ENCODE measurements at places on chromosomes 4 and X.

DNA sequence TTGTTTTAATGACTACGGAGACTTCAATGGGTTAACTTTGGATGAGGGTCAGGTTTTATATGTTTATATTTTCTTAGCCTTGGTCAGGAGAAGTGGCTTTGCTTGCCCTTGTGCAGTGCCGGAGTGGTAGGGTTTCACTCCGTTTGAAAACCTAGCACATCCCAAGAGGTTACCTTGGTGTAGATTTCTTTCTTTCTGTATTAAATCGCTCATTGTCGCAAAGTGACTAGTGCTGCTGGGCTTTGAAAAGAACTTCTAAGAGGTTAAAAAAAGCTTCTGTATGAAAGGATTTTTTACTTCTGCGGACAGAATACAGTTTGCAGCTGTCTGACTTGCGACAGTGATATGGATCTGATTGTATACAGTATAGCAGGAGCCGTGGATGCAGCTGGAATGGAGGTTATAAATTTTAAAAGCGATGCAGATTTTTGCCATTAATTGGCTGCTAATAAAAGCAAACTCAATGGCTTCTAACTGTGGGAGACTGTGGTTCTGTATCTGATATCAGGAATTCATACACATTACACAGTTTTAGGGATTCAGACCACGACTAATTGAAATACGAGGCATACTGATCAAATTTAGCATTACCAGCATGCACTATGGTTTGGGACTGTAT lies 340.9 kb upstream of the PITX2 start:
- no peak for DNase-seq

DNA sequence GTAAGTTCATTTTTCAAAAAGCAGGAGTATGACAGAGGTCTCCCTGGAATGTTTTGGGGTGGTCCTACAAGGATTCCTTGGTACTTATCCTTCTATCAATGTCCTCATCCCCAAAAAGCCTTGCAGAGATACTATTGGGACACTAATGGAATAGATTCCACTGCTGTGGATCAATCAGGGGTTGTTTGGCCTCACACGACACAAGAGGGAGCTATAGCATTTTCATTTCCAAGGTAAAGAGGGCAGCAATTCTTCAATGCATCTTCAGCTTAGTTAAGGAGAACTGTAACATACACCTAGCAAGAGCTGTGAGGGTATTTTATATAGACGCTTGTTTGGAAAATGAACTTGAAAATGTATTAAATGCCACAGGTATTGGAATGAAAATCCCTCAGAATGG lies 50.9 kb downstream of the USP26 start:
- DNase-seq = no peak

- DNase-seq = no peak
Observed at GRCh38 chr4:187480146-187481145, 515.1 kb upstream of the ZFP42 start.

DNA sequence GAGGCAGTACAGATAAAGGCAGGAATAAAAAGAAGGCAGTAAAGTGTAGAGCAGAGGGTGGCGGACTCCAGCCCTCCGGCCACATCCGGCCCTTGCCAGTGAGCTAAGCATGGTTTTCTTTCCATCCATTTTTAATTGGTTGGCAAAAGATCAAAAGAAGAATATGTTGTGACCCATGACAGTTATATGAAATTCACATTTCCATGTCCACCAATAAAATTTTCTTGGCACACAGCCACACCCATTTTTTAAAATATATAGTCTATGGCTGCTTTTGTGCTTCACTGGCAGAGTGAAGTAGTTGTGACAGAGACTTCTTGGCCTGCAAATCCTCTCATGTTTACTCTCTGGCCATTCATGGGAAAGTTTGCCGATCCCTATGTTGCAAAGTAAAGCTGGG lies 29.8 kb downstream of the SLC9A6 start:
- no peak for DNase-seq

GRCh38 chr4:174999407-174999806 lies 81.2 kb downstream of the ADAM29 start:
- peak; percentile 27 for DNase-seq

- no peak for DNase-seq
Observed at GRCh38 chrX:115023811-115024210, 6.4 kb upstream of the IL13RA2 start.

DNA sequence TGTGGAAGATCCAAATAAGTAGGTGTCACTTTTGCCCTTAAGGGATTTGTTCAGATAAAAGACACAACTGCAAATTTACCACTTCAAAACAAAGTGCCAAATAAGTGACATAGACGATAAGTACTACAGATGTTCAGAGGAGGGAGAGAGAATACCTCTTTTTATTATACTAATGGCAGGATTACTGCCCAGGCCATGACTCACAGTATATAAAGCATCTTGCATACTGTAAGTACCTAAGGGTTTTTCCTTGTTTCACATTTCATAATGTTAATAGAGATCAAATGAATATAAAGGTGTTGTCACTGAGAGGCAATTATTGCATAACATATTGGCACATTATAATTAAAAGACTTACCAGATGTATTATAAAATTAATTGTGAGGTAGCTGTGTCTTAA lies 46.4 kb downstream of the PTPN13 start:
- no peak for DNase-seq

DNA sequence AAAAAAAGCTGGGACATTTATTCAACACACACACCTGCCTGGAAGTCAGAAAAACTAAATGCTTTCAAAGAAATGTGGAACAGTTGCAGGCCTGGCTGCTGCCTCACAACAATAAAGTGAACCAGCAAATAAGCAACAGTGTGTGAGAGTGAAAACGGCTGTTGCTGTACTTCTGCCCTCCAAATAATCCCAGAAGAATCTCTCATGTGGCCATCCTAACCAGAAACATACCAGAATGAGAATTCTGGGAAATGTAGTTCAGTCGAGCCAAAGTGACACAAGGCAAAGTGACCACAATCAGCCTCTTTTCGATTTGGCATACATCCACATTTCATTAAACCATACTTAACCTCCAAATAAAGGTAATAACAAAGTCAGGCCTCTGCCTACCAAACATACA lies 204.5 kb downstream of the SLC7A11 start:
- DNase-seq = no peak

DNA sequence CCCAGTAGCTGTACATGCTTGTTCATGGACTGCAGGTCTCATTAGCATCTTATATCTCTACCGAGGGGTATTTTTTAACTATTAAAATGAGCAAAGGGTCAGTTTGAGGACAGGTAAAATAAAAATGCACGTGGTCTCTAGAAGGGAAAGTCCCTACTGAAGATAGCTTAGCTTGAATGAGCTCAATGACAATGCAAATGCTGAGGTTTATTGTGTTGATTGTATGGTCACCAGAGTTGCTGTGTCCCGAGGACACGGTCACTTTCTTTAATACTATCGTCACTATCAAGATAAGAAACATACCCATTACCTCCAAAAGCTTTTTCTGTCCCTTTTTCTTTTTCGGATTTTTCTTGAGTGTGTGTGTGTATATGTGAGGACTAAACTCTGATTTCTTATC lies 250.5 kb upstream of the PRKX start:
- no peak for DNase-seq

DNA sequence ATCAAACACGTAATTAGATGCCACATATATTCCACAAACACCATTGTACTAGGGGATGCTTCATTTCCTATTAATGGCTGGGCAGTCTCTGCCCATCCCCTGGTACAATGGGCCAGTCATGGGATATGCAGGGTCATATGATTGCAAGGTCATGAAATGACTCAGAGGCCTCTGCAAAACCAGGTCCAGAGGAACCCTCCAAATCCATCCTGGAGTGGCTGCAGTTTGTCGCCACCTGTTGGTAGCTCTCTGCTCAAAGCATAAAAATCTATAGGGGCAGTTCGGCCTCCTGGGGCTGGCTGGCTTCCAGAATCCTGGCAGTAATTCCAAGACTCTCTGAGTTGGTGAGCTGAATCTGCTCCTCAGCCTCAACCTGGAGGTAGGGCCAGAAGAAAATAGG lies 22.9 kb upstream of the PUDP start:
- DNase-seq = no peak

- no peak for DNase-seq
Observed at GRCh38 chr4:100258675-100259074, 68.4 kb upstream of the DDIT4L start.

DNA sequence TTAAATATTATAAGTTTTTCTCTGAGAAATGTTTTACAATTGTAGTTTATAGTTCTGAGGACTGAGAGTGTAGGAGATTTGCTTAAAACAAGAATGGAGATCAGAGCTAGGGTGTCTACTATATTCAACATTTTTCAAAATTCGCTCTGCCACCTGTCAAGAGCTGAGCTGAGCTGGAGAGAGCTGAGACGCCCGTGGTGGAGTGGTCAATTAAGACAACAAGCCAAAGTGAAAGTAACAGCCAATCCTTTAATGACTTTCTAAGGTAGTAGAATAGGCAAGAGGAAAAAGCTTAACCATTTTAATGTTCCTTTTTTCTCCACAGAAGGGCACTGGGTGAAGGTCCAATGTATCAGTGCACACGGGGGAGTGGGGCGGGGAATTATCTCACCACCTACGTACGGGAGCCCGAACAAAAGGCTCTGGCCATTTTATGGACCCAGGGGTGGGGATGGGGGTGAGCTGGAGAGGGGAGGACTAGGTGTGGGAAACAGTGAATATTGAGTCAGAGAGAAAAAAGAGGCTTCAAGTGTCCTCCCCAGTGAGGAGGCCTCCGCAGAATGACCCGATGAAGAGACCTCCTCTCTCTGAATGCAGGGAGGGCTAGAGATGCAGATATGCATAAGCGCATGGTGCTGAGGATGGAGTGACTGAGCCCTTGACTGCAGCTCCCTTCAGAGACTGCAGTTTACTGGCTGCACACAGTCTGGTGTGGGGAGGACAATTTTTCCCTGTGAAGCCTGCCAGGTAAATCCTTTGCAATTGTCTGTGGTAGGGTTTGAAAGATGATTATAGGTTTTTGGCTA lies 60.8 kb downstream of the SPCS3 start:
- DNase-seq = no peak

GRCh38 chr4:169634975-169635374 lies 14.6 kb downstream of the CLCN3 start:
- no peak for DNase-seq

- no peak for DNase-seq
Observed at GRCh38 chr4:41323179-41323578, 66.5 kb downstream of the UCHL1 start.

DNA sequence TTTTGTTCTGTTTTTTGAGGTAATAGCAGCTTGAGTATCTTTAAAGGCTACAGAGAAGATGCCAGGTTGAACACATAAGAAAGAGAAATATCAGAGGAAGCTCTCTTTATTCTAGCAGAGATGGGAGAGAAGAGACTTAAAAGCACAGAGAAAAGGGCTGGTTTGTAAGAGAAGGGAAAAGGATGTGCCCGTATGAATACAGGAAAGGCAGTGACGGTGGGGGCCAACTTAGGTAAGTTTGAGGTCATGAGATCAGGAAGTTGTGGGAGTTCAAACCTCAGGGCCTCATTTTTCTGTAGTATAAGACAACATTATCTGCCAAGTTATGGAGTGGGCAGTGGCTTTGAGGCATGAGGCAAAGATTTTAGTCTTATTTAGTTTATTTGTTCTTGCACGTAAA lies 121.3 kb upstream of the S100G start:
- DNase-seq = no peak

DNA sequence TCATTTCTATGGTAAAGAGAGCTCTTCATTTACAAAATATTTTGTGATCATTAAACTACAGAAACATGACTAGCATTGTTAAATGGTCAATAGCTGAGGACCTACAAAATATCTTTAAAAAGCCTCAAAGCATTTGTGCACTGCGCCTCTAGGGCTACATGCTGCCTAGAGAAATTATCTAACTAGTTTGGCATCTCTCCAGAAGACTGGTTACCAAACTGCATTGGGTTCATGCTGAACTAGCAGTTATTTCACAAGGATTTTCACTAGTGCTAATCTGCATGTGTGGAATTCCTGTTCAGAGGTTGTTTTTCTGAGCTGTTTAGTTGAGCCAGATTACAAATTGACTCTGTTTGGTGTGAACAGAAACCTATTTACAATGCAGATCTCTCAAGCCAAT lies 58.5 kb upstream of the PITX2 start:
- DNase-seq = no peak

DNA sequence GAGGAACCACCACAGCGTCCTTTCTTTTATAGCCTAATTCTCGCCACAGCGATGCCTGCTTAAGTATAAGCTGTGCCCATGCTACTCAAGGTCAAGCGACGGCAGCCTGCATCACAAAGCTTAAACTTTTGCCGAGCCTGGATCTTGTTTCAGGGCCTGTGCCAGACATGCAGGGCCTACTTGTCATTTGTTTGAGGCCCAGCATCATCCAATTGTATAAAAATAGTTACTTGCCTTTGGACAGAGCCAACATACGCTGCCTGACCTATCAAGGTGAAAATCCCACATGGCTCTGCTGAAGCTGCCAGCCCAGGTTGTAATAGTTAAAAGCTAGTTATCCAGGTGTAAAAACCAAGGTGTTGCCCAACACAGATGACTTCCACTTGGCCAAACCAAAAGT lies 107.1 kb downstream of the TMEM131L start:
- DNase-seq = no peak

GRCh38 chr4:3773552-3774001 lies 7.4 kb downstream of the ADRA2C start:
- DNase-seq = no peak

DNA sequence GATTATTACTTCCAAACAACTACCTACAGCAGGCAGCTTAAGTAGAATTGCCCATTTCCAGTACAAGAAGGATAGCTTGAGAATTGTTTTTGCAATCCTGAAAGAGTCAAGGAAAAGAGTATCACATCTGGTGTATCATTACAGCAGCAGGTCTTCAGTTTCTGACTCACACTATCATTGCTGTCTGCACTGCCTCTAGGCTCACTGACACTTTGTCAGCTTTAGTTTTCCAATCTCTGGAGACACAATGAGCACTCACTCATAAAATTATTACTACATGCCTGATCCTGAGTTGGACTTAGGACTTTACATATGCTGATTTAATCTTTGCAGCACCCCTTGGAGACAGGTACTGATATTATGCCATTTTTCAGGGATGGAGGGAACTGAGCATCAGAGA lies 244.6 kb upstream of the BOD1L1 start:
- no peak for DNase-seq

All from HS-27A (cell line).